ENCODE measurements at places on chromosomes 7 and 10. TPM values are rescaled to one million over a fixed set of nuclear protein-coding genes. Genes with fewer than 3 reads are reported as not detected.

LMBR1 gene
- total RNA-seq, result 52.0 TPM

PAPOLB gene
- 0.13 TPM for total RNA-seq

RELN gene
- total RNA-seq, result 0.63 TPM

SPDYE2B gene
- total RNA-seq, result not detected

ASB10 gene
- total RNA-seq, result not detected

MET gene
- 149 TPM for total RNA-seq

ADGRA1 gene
- not detected for total RNA-seq

LBX1 gene
- total RNA-seq, result 1.7 TPM

TAC1 gene
- total RNA-seq, result not detected

C10orf143 gene
- total RNA-seq, result 0.96 TPM

TMEM196 gene
- total RNA-seq, result not detected

DNA sequence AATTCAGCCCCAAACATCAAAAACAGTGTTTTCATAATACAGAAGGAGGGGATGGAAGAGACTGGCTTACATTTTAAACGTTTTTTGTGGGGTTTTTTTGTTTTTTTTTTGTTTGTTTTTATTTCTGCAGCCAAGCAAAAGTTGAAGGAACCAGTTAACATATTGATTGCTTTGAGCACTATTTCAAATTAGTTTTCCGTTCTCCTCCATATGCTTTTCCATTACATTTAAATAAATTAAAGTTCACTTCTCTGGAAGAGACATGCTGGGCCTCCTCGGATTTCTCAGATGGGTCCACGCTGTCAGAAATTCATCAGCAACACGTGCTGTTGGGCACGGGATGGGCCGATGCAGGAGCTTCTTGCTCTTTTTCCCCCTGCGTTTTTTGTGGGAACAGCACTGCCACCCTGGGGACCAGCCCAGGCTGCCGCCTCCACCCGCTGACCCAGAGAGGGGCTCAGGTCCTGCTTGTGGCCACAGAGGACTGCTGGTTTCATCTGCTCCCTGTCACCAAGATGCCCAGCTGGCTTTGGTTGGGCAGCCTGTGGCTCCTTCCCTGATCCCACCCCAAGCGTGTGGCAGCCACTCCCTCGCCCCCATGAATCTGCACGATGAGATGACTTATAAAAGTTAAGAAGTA is 67.7 kb upstream of the CHST15 start:
- DNase-seq, result no peak

GRCh38 chr7:108802650-108803049 is 233.0 kb downstream of the DNAJB9 start:
- DNase-seq, result no peak

GRCh38 chr7:5678295-5679047 is 103.0 kb downstream of the RNF216 start:
- DNase-seq, result no peak

DNA sequence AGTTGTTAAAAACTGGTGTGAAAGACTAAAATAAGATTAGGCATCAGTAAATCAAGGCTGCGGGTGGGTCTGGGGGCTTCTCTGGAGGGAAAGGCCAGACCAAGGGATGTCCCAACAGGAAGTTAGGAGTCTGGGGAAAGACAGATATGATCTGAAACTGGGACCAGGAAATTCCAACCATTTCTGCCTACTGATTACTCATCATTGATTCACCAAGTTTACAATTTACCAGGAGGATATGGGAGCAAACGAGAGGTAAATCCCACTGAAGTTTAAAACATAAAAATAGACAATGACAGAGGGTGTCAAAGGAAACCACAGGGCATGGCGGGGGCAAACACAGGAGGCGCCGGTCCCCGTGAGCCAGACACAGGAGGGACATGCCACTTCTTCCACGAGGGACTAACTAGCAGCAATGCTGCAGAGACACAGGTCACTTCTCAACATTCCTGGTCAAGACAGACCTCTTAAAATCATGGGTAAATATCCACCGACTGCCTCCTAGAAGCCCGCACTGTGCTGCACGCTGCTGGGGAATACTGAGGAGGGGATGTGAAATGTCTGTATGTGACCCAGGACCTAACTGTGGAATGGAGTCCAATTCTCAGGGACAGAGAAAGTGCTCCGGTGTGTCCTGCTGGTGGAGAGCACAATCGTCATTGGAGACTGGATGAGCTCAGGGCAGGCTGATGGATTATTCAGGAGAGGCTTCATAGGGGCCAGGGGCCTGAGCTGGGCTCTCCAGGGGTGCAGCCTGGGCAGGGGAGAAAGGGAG is 153.4 kb upstream of the KLF14 start:
- peak; percentile 92 for DNase-seq

DNA sequence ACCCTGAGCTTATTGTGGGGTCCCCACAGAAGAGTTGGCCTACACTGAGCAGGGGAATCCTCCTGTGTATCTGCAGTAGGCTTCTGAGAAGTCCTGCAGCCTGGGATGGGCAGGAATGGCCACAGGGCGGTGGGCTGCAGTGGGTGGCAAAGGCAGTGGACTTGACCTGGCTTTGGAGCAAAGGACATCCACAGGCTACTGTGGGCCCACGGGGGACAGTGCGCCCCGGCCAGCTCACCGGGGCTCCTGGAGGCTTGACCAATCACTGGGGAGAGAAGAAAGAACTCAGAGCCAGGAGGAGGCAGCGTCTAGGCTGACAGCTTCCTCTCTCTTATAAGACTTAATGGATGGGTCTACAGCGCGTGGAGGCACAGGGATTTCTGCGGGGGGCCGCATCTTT is 488.8 kb upstream of the MGMT start:
- no peak for DNase-seq

DNA sequence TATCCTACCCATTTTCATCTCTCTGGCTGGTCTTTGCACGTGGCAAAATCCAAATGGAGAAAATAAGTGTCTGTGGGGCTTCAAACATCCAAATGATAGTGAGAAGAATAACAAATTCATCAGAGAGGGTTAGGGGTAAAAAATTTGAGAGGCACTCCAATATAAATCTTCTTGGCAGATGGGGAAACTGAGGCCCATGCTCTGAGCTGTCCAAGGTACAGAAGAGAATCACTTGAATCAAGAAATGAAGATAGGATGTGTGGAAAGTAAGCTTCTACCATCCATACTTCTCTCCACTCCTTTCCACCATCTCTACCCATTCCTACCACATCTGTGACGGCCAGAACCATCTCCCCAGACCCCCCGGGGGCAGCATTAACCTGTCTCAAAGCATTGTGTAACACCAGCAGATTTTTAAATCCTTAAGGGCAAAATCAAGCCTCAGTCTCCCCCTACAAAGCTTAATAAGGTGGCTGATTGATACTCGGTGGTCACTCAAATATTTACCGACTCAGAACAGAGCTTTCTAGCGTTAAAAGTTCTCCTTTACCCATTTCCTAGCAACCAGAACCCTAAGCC is 818 bp downstream of the GOT1 start:
- DNase-seq, result no peak

GRCh38 chr7:31811650-31812461 is 124.8 kb downstream of the PPP1R17 start:
- DNase-seq, result peak; percentile 5

DNA sequence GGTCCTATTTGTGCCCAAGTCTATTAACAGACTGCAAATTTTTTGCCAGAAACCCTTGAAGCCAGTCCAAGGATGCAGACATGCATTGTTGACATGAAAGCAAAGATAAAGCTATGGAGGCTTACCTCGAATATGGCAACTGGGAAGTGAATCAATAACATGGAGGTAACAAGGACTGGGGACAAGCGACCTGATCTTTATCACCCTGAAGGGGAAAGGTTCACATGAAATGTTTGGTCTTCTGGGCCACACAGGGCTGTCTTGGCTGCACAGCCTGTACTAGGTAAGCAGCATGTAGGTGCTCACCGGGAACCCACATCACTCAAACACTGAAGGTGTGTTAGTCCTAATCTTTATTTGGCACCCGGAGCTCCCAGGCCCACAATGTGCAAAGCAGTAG is 17.9 kb downstream of the ERCC6 start:
- no peak for DNase-seq

DNA sequence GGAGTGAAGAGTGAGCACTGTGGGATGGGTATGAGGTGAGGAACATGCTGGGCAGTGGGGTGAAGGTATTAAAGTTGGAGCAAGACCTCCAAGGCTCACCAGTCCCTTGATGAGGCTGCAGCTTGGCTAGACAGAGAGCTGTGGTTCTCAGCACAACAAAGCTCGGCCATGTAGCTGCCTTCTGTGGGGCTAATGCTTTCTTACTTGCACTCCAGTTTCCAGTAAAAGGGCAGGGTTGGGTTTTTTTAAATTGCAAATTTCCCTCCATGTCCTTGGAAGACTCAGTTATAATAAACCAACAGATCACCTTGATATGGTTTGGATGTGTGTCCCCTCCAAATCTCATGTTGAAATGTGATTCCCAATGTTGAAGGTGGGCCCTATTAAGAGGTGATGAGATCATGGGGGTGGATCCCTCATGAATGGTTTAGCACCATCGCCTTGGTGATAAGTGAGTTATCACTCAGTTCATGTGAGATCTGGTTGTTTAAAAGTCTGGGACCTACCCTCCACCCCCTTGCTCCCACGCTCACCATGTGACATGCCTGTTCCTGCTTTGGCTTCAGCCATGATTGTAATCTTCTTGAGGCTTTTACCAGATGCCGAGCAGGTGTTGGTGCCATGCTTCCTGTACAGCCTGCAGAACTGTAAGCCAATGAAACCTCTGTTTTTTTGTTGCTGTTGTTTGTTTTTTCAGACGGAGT is 55.9 kb downstream of the ATXN7L1 start:
- no peak for DNase-seq

DNA sequence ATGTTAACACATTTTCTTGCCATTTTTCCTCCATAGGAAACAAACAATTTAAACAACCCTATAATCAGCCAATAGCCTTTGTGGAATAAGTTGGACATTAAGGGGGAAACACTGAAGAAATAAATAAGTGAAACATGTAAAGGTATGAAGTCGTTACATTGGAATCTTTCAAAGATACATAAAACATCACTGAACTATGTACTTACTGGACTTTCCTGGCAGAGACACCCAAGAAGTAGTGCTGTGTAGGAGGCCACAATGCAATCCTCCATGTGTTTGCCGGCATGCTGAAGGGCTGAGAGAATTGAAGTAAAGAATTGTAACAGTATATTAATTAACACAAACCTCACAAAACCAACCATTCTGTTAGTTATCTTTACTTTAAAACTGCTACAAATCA is 76.5 kb upstream of the GRID1 start:
- DNase-seq, result no peak

DNA sequence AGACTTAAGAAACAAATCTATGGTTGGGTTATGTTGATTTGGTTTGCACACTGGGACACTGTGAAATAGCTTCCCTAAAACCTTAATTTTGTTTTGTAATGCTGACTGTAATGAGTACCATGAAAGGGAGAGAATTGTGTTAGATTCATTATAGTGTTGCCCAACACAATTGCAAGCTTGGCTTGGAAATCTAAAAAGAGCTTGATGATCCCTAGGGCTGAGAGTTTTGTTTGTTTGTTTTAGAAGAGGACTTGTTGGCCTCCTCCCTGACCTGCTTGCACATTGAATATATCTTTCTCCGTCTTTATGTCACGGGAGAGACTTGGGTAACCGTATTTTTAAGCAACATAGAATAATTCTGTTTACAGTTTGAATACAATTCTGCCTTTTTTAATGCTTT is 410.1 kb downstream of the ARL4A start:
- no peak for DNase-seq

DNA sequence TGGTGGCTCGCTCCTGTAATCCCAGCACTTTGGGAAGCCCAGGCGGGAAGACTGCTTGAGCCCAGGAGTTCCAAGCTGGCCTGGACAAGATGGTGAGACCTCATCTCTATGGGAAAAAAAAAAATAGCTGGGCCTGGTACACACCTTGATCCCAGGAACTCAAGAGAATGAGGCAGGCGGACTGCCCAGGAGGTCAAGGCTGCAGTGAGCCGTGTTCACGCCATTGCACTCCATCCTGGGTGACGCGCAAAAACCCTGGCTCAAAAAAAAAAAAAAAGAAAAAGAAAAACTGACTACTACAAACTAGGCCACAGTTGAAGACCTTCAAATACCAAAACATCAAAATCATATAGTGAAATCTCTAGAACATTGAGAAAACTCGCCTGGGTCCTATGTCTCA is 3.9 kb downstream of the BRAT1 start:
- no peak for DNase-seq

DNA sequence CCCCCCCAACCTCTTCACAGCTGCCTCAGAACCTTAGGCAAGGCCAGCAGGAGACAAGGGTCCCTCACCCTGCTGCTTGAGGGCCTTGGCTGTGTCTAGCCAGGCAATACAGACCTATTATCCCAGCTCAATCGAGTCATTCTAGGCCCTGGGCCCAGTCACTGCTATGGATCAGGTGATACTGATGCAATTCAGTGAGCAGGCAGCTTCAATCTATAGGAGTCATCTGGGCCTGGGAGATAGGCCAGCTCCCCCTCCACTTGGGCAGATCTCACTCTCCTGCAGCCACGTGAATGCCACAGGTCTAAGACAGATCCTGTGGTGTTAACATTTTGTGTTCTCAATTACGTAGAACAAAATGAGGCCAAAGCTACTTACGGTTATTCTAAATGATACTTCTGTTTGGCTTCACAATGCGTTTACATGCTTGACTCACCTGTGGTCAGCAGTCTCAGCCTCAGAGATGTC is 68.0 kb upstream of the LRRC4 start:
- DNase-seq, result no peak

- peak; percentile 24 for DNase-seq
Measured at GRCh38 chr10:86711513-86712316, 43.4 kb downstream of the LDB3 start.

DNA sequence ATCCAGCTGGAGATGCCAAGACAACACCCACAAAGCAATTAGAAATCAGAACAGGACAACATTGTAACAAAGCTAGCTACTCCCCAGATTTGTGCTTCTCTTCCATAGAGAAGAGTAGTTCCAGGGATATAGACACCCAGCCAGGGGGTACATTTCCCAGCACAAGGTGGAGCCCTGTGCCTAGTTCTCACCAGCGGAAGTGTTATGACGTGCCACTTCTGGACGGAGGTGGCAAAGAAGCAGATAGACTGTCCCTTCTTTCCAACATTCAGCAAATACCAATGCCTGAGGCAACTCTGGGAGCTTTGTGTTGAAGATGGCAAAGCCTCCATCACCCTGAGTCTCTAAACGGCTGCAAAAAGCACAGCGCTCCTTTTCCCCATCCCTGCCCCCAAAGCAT is 23.4 kb upstream of the GSAP start:
- peak; percentile 90 for DNase-seq

DNA sequence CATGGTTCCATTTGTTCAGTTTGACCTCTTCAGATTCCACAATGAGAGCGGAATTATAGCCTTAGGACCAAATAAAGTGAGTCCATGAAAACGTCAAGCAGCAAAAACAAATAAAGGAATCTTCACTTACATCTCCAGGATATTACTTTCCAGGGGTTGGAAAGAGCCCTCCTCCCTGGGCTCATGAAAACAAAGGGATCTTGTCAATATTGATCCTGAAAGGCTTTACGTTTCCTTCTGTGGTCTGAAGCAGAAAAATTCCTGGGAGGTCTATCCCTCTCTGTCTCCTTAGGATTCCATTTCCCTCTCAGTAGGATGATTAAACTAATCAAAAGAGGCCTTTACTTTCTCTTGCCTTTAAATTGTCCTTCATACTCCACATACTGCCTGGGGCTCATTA is 293.5 kb downstream of the GPAM start:
- no peak for DNase-seq

All from LHCN-M2 (cell line).